ENCODE measurements at places on chromosomes 7 and 10.
A peak's percentile ranks its signal among the peaks of the same experiment; 100 is the strongest.

DNA sequence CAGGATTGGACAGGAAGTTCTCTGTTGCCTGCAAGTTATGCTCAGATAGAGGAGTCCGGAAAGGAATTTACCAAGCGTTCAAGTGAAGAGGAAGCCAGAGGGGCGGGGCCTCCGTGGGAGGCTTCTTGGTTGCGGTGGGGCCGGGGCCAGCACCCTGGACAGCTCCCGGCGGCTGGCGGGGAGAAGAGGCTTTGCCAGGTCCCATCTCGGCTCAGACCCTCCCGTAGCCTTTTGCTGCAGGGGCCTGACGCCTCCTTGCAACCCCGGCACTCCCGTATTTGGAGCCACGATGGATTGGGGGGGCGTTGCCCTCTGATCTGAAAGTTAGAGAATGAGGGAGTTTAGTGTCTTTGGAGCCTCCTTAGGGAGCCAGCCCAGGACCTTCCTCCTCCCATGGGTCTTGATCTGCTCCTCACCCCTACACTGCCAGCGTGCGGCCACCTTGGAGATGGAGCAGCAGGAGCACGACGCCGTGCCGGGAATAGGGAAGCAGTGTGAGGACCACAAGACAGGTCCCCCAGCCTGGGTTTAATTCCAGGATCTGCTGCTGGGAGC, 3.1 kb upstream of the SLC18A3 start:
- DNase-seq = peak; percentile 33

GRCh38 chr7:20737840-20738448, 48.7 kb downstream of the SP8 start:
- peak; percentile 72 for DNase-seq

GRCh38 chr7:151565541-151565940, 45.8 kb upstream of the RHEB start:
- DNase-seq = no peak

GRCh38 chr7:15888090-15888489, 201.6 kb upstream of the MEOX2 start:
- DNase-seq = no peak

DNA sequence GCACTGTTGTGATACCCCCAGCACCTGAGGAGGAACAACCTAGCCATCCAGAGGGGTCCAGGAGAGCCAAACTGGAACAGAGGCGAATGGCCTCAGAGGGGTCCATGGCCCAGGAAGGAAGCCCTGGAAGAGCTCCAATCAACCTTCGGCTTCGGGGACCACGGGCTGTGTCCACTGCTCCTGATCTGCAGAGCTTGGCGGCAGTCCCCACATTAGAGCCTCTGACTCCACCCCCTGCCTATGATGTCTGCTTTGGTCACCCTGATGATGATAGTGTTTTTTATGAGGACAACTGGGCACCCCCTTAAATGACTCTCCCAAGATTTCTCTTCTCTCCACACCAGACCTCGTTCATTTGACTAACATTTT, 1.6 kb upstream of the CASP2 start:
- DNase-seq = no peak

DNA sequence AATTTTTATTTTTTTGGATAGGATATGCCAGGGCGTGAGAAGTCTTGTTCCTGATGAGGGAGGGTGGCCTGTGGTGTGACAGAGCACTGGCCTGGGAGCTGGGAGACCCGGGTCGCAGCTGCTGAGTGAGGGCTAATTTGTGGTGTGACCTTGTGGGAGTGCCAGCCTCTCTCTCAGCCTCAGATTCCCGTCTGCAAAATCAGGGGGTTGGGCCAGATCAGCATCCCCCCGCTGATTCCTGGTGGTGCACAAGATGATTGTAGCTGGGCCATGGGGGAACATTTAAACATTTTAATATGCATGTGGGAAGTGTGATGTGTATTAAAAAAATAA, 14.9 kb downstream of the TSPAN15 start:
- DNase-seq = no peak

GRCh38 chr7:117065571-117066150, 112.4 kb downstream of the ST7 start:
- no peak for DNase-seq

Measured in HepG2 (cell line).